RKO (cell line): ENCODE measurements at places on chromosomes 3 and 15.

GRCh38 chr3:192281207-192281880, 446.0 kb downstream of the FGF12 start:
- DNase-seq: no peak

GRCh38 chr15:89149501-89150101, 61.3 kb downstream of the ABHD2 start:
- DNase-seq: no peak

GRCh38 chr3:58258392-58259055, 20.9 kb downstream of the ABHD6 start:
- no peak for DNase-seq

- DNase-seq: no peak
These were observed at the start of gene DPPA4 for GRCh38 chr3:109337393-109337792. Gene DPPA4 (minus strand): TSS chr3:109337546. CDS start chr3:109337517, 29 bp downstream.

DNA sequence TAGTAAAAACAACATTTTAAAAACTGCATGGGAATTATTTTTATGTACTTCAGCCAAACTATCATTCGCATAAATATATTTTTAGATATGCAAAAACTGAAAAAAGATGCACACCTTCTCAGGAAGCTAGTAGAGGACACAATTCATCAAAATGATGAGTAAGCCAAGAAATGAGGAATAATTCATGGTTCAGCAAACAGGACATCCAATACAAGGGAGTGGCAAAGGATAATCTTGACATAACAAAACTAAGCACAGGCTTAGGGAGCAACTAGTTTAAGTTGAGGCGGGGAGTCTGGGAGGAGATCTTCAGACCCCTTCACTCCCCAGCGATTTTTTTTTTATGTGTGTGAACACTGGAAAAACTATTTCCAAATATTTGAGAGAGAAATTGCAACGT, 93.7 kb downstream of the ZNF280D start:
- no peak for DNase-seq

GRCh38 chr15:87387766-87388165, 868.8 kb downstream of the NTRK3 start:
- DNase-seq: no peak
